ENCODE measurements at places on chromosomes 7 and 10.

GRCh38 chr10:117126034-117126433, 12.0 kb downstream of the VAX1 start:
- DNase-seq = no peak

GRCh38 chr7:56291-56913, 136.0 kb upstream of the FAM20C start:
- DNase-seq = no peak

DNA sequence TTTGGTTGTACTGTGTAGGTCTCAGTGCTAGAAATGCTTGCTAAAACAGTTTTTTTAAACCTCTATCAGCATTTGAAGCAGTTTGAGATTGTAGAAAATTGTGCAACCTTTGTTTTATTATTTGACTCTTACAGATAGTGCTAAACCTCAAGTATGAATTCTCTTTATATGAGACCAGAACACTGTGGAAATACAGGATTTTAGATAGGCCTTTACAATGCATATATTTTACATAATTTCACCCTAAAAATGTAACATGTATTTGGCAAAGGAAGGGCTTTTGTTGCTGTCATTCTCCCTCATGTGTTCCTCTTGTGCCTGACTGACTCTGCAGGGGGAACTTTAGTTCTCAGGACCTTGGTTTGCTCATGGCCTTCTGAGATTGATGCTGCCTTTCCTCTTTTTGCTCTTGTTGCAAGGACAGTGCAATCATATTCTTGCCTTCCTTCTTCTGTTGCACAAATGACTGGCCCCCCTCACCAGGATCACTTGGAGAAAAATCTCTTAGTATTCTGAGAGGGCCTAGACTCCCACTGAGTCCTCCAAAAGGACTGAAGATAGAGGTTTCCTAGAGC, 188.7 kb downstream of the PPP1R9A start:
- no peak for DNase-seq

DNA sequence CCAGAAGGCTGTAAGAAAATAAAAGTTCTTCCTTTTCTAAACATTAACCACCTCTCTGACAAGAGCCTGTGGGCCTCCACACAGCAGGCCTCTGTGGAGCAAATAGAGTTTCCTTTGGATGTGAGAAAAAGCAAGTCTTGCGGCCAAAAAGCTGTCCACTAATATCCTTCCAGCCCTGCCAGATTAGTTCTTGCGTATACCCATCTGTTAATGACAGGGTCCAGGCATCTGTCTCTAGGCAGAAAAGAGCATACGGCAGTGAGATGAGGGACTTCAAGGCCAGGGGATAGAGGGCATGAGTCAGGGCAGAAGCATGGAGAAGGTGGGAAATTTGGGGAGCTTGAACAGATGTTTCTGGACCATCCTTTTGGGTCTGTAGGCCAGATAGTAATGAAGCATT, 164.9 kb downstream of the NSUN6 start:
- no peak for DNase-seq

DNA sequence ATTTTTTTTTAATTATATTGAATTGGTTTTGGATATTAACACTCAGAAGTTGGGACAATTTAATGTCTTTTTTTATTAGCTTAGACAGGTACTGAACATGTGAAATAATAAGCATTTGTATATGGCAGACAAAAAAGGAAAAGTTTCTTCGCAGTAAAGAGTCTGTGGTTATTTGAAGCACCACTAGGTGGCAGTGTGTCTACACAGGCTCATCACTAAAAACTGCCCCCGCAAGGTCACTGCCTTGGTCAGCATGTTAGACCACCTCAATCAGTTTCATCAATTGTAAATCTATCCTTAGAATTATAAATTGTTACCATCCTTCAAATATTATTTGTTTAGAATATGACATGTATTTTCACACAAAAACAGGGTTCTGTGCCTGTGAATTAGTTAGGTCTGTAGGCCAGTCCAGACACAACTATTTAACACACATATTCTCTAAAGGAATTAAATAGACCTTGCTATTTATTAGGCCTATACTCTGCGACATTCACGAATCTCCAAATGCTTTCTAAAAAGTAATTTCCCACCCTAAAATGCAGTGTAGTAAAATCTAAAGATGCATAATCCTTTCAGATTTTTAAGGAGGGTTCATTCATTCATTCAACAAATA, 17.0 kb downstream of the PNLIPRP3 start:
- DNase-seq = no peak

All from hippocampal formation (tissue), 2 donors.